ENCODE measurements at places on chromosomes 2 and 18. TPM values are rescaled to one million over a fixed set of nuclear protein-coding genes. Genes with fewer than 3 reads are reported as not detected.

GRCh38 chr2:54773838-54774237, 50.4 kb downstream of the EML6 start:
- no peaks in the 10 kb centered on the region for H3K27me3 ChIP-seq
- H3K36me3 ChIP-seq: no peaks in the 10 kb centered on the region
- no peaks in the 10 kb centered on the region for H3K4me1 ChIP-seq
- no peak overlapping the region for H3K27ac ChIP-seq
- DNase-seq: peak; percentile 44

DNA sequence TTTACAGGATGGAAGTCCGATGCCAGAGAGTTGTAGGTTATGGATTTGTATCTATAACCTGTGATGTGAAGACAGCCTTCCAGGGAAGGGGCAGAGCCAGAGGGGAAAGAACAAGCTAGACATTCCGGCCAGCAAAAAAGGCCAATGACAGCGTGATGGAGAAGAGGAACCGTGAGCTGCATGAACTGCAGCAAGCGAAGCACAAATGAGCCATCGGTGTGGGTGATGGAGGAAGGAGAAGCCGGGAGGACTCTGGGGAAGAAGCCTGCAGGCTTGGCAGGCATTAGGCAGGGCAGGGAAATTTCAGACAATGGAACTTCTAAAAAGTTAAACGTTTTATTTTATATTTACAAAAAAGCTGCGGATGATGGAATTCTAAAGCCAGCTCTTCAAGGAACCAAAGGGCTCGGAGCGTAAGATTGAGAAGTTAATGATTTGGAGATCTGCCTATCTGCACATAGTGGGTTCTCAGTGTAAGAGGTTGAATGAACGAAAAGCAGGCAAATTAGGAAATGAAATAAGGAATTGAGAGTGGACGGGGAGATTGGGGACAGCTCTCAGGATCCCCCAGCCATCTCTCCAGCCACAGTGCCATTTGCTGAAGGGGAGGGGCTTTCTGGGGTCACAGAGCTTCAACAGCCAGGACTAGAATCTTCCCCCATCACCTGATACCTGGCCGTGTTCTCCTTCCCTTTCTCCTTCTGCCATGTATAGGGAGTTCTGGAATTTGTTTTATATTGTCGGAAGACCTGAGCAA, 28.4 kb downstream of the NGEF start:
- no peaks in the 10 kb centered on the region for H3K36me3 ChIP-seq
- no peak for DNase-seq
- no peak overlapping the region for H3K4me3 ChIP-seq
- peaks cover 63% of the 10 kb centered on the region for H3K4me1 ChIP-seq

- peaks cover 3% of the 10 kb centered on the region for H3K4me1 ChIP-seq
- no peaks in the 10 kb centered on the region for H3K27me3 ChIP-seq
- DNase-seq: no peak
- no peaks in the 10 kb centered on the region for H3K36me3 ChIP-seq
- H3K4me3 ChIP-seq: no peak overlapping the region
Measured at GRCh38 chr2:201466050-201466675, 14.6 kb downstream of the STRADB start.

DNA sequence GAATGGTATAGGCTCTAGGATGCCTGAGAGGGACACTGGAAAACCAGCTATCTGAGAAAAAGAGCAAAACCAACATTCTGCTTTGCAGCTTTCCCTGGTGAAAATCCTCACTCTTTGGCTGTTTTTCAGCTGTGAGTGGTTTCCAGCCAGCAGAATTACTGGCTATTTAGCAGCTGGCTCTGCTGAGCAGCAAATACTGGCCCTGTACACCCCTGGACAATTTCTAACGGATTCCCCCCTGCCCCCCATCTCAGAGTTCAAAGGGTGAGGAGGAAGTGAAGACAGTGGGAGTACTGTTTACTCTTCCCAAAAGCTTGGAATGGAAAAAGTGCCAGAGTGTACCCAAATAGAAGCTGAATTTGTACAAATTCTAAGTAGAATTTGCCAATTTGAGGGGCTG, 26.1 kb upstream of the IMP4 start:
- peaks cover 3% of the 10 kb centered on the region for H3K27me3 ChIP-seq
- H3K36me3 ChIP-seq: no peaks in the 10 kb centered on the region
- no peak overlapping the region for H3K4me3 ChIP-seq
- no peak overlapping the region for H3K27ac ChIP-seq
- DNase-seq: no peak
- no peaks in the 10 kb centered on the region for H3K4me1 ChIP-seq

GRCh38 chr2:3044587-3045317, 332.9 kb downstream of the EIPR1 start:
- H3K36me3 ChIP-seq: no peaks in the 10 kb centered on the region
- H3K27me3 ChIP-seq: no peaks in the 10 kb centered on the region
- H3K4me1 ChIP-seq: no peaks in the 10 kb centered on the region
- H3K27ac ChIP-seq: no peak overlapping the region

DNA sequence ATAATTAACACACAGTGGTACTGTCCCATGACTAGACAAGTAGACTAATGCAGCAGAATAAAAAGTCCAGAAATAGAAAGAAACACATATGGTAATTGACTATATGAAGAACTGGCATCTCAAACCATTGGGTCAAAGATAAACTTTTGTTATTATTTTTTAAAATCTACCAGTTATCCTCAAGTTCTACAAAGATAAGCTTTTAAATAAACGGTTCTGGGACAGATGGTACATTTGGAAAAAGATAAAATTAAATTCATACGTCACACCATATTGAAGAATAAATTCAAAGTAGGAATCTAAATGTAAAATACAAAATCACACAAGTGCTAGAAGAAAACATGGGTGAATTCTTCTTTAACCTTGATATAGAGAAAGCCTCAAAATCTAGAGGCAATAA, 37.6 kb upstream of the PLEKHM3 start:
- no peak overlapping the region for H3K4me3 ChIP-seq
- H3K27me3 ChIP-seq: no peaks in the 10 kb centered on the region
- no peaks in the 10 kb centered on the region for H3K36me3 ChIP-seq
- peaks cover 6% of the 10 kb centered on the region for H3K4me1 ChIP-seq
- no peak for DNase-seq
- no peak overlapping the region for H3K27ac ChIP-seq

DNA sequence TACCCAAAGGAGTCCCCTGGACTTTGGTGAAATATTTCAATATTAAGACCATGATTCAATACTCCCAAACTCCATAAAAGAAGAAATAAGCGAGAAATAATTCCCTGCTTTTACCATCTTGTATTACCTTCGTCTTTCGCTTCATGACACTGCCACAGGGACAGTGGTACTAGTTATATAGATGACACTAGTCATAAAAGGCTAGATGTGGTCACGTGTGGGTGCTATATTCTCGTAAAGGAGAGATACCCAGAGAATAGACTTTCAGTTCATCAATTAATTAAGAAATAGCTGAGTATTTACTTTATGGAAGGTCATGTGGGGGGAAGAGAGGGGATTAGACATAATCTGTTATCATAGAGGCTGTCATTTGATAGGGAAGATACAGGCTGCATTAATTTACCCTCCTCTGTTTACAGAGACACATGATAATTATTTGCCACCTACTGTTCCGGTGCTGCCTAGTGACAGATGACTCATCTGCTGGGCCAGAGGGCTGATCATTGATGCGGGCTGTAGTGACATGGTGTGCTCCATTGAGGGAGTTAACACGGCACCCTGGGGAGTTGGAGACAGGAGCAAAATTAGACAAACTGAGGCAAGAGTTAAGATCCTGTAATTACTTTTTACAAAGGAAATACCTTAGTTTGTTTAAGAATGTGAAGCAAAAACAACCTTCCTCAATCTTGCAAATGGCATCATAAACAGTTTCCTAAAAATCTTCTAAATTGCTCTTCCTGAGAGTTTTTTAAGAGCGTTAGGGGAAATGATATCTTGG, 78.2 kb upstream of the ITGB6 start:
- H3K4me1 ChIP-seq: peaks cover 3% of the 10 kb centered on the region
- no peak overlapping the region for H3K4me3 ChIP-seq
- H3K27me3 ChIP-seq: no peaks in the 10 kb centered on the region
- DNase-seq: no peak
- peaks cover 3% of the 10 kb centered on the region for H3K36me3 ChIP-seq

- no peak overlapping the region for H3K4me3 ChIP-seq
- no peaks in the 10 kb centered on the region for H3K27me3 ChIP-seq
- DNase-seq: no peak
- H3K27ac ChIP-seq: no peak overlapping the region
Measured at GRCh38 chr2:43123981-43124686, 102.3 kb downstream of the ZFP36L2 start.

STRADB gene
- 17.4 TPM for total RNA-seq

- H3K4me1 ChIP-seq: no peaks in the 10 kb centered on the region
- H3K27ac ChIP-seq: no peak overlapping the region
- no peaks in the 10 kb centered on the region for H3K36me3 ChIP-seq
- no peak overlapping the region for H3K4me3 ChIP-seq
- no peak for DNase-seq
Measured at GRCh38 chr2:60546756-60547420, 6.6 kb downstream of the BCL11A start.

KLHL41 gene
- 0.15 TPM for total RNA-seq

STEAP3 gene
- 32.3 TPM for total RNA-seq

GRCh38 chr2:67579806-67580205, 182.7 kb downstream of the ETAA1 start:
- H3K27ac ChIP-seq: no peak overlapping the region
- no peaks in the 10 kb centered on the region for H3K36me3 ChIP-seq
- no peak for DNase-seq

SPC25 gene
- total RNA-seq: 29.8 TPM

GRCh38 chr2:103459283-103459682, 697.5 kb downstream of the TMEM182 start:
- no peak overlapping the region for H3K4me3 ChIP-seq
- no peaks in the 10 kb centered on the region for H3K36me3 ChIP-seq
- DNase-seq: no peak
- H3K27ac ChIP-seq: no peak overlapping the region
- H3K4me1 ChIP-seq: no peaks in the 10 kb centered on the region
- no peaks in the 10 kb centered on the region for H3K27me3 ChIP-seq

DNA sequence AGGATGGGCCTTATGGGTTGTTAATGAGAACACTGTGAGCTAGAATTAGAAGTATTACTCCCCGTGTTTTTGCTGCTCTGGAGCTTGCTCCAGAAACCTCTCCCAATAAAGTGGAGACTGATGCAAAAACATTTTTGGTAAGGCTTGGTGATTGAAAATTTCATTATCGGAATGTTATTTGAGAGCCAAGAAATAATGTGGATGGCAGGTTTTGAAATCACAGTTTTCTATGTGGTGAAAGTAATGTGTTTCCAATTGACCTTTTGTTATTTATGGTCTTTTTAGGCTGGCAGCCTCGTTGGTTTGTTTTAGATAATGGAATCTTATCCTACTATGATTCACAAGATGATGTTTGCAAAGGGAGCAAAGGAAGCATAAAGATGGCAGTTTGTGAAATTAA, 5.1 kb downstream of the PLEKHA3 start:
- no peaks in the 10 kb centered on the region for H3K27me3 ChIP-seq
- no peak overlapping the region for H3K27ac ChIP-seq
- H3K4me3 ChIP-seq: no peak overlapping the region
- peaks cover 4% of the 10 kb centered on the region for H3K36me3 ChIP-seq
- no peak for DNase-seq
- peaks cover 5% of the 10 kb centered on the region for H3K4me1 ChIP-seq

DNA sequence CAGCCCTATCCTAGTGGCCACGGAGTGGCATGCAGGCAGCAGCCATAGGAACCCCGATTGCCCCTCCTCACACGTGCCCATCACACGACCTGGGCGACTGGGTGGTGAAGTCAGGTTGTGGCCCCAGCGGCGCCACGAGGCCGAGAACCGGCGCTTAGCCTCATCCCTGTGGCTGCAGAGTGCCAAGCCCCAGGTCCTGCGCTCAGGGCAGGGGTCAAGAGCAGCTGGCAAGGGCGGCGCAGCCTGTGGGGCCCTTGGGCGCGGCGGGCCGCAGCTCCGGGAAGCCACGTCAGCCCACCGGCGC, 73.3 kb downstream of the RPIA start:
- peaks cover under 1% of the 10 kb centered on the region for H3K27me3 ChIP-seq
- H3K4me1 ChIP-seq: no peaks in the 10 kb centered on the region
- H3K36me3 ChIP-seq: no peaks in the 10 kb centered on the region
- no peak for DNase-seq
- no peak overlapping the region for H3K4me3 ChIP-seq

DNA sequence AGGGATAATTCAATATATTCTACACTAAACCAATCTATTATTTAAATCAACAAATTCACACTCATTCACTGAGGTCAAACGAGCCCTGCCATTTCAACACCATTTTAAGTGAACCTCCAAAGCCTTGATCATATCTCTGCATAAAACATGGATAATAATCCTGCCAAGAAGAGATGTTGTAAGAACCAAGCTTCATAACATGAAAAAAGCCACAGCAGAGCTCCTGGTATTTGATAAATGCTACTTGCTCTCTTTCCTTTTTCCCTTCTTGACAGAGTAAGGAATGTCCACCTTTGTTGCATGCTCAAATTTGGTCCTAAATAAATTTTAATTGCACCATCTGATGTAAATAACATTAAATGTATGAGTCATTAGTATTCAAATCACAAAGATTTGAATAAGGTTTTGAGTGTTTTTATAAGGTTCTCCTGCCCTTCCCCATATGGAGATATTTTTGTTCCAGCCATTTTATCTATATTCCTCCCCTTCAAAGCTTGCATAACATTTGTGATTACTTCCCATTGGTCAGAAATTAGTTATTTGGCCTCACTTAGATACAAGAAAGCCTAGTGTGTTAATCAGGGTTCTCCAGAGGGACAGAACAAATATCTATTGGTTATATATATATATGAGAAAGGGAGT, 318.8 kb downstream of the RND3 start:
- H3K27me3 ChIP-seq: no peaks in the 10 kb centered on the region
- no peaks in the 10 kb centered on the region for H3K36me3 ChIP-seq
- no peak for DNase-seq
- peaks cover 9% of the 10 kb centered on the region for H3K4me1 ChIP-seq
- H3K4me3 ChIP-seq: no peak overlapping the region

DNA sequence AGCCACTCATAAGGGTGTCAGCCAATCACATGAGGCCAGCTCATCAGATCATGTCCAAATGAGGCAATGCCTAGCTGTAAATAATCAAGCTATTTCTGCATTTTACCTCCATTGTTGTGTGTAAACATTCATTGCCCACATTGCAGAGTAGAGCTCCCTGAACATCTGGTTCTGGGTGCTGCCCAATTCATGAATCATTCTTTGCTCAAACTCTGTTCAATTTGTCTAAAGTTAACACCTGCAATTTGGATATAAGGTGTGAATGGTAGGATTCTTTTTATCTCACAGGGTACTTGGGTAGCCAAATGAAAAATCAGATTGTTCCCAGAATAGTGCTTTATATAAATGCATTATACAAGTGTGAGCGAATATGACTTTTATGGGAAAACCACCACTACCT, 345.5 kb upstream of the NT5C1B start:
- no peaks in the 10 kb centered on the region for H3K4me1 ChIP-seq
- H3K27ac ChIP-seq: no peak overlapping the region
- no peaks in the 10 kb centered on the region for H3K36me3 ChIP-seq
- no peak for DNase-seq

GRCh38 chr2:233384811-233385488, 30.7 kb downstream of the DGKD start:
- H3K36me3 ChIP-seq: 0 out of 2 replicates have a peak, but pooled peaks cover under 1% of the 10 kb centered on the region
- no peak for DNase-seq
- 0 out of 2 replicates have a peak, but pooled peaks cover 4% of the 10 kb centered on the region for H3K4me1 ChIP-seq
- no peak overlapping the region for H3K4me3 ChIP-seq
- no peak overlapping the region for H3K27ac ChIP-seq
- H3K27me3 ChIP-seq: no peaks in the 10 kb centered on the region

- no peak for DNase-seq
- no peaks in the 10 kb centered on the region for H3K4me1 ChIP-seq
- H3K4me3 ChIP-seq: no peak overlapping the region
- no peaks in the 10 kb centered on the region for H3K36me3 ChIP-seq
Measured at GRCh38 chr18:55144193-55144930, 185.1 kb upstream of the CCDC68 start.

All from HCT116 (cell line).